A172 (cell line): ENCODE measurements at places on chromosomes 7 and 10. TPM values are rescaled to one million over a fixed set of nuclear protein-coding genes. Genes with fewer than 3 reads are reported as not detected.
A peak's percentile ranks its signal among the peaks of the same experiment; 100 is the strongest.

The SPDYE17 gene
- not detected in 2 replicates for total RNA-seq

The IL15RA gene
- total RNA-seq = 10.3 and 16.3 TPM in 2 replicates

DNA sequence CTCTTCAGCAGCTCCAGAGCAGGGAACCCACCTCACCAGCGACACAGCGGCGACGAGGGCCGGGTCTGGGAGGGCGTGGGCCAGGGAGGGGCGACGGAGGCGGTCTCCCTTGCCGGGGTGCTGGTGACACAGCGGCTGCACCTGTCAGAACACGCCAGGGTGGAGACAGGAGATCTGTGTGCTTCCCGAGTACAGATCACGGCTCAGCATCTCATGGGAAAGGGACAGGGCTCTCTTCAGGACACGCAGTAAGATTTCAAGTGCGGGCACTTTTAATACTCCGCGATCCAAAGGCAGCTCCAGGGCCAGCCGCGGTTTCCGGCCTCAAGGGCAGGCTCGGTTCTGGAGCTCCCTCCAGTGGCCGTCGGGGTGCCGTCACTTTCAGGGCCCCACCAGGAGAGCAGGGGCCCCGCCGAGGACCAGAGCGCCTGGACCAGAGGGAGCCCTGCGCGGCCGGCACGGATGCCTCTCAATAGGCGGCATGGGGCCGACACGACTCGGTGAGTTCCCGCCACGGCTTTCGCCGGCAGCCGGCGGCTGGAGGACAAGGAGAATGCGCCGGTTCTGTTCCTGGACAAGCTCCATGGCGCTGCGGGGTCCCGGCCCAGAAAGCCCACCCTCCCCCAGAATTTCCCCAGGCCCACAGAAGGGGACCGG lies 21.4 kb downstream of the GPR146 start:
- peak; percentile 61 for DNase-seq

DNA sequence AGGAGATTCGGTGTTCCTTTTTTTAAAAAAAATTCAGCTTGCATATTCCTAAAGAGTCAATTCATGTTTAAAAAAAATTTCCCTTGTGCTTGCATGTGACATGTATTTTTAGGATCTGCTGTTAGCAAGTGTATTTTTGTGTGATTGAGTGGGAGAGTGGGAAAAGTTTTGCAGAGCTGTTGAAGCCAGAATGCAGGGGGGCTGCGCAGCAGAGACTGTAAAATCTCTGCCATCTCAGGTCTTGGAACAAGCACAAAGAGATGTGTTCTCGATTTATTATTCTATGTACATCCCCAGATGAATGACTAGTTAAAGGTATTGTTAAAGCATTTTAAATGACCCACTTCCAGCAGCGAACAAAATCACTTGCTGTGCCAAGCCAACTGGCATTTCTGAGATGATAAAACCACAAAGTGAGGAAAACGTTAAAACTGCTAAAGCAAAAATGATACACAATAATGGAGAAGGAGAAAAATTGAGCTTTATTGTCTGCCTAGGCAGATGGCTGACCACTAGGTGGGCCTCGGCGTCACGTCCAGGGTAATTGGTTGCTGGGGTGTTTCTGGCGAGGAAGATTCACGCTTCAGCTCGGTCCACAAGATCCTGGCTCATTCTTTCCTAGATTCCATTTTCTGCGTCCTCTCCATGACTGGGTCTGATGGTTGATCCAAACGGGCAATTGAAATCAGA lies 67.0 kb upstream of the ATRNL1 start:
- DNase-seq = no peak

DNA sequence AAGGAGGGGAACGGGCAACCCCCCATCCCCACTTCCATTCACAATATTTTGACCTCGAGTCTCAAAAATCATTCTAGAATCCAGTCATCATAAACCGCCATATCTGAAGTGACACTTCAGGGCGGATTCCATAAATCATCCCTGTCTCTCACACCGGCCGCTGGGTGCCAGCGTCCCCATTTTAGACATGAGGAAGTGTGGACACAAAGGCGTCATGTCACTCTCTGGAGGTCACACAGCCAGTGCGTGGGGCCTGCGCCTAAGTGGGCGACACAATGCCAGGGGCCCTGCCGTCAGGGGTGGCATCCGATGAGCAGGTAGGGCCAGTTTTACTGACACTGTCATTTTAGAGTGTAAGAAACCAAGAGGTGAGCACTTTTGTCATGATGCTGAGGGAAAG lies 19.5 kb downstream of the KCNH2 start:
- no peak for DNase-seq

DNA sequence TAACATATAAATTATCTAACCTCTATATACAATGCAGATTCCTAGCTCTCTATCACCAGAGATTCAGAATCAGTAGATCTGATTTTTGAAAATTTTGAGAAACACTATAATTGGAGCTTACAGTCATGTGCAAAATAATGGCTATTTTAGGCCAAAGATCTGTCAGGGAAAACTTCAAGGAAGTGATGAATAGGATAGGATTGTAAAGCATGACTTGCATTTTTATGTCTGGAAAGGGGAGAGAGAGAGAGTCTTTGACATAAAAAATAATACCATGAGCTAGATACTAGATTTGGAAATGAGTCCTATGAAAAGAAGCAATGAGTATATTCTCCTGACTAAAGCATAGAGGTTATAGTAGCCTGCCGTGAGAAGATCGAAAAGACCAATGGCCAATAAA lies 181.1 kb downstream of the SDHAF3 start:
- DNase-seq = peak; percentile 26

DNA sequence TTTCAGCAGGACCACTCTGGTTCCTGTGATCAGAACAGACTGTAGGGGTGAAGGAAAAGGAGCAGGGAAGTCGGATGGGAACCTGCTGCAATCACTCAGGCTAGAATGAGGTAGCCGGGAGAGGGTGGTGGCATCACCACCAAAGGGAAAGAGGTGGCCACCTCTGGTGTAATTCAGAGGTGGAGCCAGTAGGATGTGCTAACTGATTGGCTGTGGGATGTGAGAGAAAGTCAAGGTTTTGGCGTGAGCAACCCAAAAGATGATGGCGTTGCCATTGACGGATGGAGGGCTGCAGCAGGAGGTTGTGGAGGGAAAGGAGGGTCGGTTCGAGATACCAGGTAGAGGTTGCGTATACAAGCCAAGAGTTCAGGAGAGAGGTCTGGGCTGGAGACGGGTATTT lies 7.4 kb upstream of the VSIR start:
- no peak for DNase-seq
